ENCODE measurements at places on chromosomes 6 and 20. TPM values are rescaled to one million over a fixed set of nuclear protein-coding genes. Genes with fewer than 3 reads are reported as not detected.

SLC25A27 gene
- not detected for total RNA-seq

KCNB1 gene
- not detected for total RNA-seq

SNX21 gene
- 0.91 TPM for total RNA-seq

SPTLC3 gene
- total RNA-seq = not detected

CFB gene
- 0.58 TPM for total RNA-seq

FRK gene
- total RNA-seq = not detected

BNIP5 gene
- total RNA-seq = not detected

MAS1 gene
- not detected for total RNA-seq

ZFP57 gene
- not detected for total RNA-seq

SRXN1 gene
- total RNA-seq = 16.9 TPM

TRAPPC3L gene
- total RNA-seq = not detected
